HT1080 (cell line): ENCODE measurements at places on chromosomes 16 and 17.

DNA sequence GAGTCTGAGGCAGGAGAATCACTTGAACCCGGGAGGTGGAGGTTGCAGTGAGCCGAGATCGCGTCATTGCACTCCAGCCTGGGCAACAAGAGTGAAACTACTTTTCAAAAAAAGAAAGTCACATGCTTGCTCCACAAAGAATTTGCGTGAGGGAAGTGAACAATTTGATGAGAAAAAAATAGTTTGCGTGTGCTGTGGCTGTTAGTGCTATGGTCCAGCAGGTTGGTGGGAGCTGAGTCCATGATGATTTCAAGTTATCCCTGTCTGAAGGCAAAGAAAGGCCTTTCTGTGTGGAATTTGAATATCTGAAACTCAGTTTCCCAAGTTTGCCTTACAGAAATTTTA lies 21.0 kb downstream of the PRCD start:
- DNase-seq: no peak

DNA sequence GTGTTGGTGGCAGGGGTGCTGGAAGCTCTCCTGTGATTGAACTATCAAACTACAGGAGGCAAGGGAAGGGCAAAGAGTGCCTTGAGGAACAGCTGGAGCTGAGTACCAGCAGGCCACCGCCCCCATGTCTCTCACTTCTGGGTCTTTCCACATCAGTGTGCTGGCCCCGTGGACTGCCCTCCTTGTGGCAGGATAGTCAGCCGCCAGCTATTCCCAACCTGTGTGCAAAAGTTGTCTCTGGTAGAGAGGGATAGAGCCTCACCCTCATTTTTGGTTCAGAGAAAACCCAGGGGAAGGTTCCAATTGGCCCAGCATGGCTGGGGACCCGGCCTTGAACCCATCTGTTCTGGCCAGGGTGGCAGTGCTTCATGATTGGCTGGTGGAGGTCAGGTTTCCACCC lies 211.8 kb downstream of the IRF8 start:
- DNase-seq: no peak

DNA sequence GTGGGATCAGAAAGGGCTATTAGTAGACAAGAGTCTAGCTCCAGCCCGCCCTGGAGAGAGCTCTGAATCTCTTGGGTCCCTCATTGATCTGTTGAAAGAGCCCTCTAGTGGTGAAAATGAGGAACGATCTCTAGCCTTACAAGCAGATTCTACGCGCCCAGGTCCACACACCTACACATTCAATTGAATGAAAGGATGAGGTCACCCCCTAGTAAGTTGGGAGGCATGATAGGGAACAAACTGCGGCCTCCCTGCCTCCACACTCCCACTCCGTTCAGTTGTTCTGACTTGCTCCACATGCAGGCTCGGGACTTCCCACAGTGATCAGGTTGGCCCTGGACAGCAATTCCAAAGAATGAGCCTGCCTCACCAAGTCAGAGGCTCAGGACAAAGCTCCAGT lies 2.9 kb upstream of the CACNG3 start:
- peak; percentile 25 for DNase-seq

DNA sequence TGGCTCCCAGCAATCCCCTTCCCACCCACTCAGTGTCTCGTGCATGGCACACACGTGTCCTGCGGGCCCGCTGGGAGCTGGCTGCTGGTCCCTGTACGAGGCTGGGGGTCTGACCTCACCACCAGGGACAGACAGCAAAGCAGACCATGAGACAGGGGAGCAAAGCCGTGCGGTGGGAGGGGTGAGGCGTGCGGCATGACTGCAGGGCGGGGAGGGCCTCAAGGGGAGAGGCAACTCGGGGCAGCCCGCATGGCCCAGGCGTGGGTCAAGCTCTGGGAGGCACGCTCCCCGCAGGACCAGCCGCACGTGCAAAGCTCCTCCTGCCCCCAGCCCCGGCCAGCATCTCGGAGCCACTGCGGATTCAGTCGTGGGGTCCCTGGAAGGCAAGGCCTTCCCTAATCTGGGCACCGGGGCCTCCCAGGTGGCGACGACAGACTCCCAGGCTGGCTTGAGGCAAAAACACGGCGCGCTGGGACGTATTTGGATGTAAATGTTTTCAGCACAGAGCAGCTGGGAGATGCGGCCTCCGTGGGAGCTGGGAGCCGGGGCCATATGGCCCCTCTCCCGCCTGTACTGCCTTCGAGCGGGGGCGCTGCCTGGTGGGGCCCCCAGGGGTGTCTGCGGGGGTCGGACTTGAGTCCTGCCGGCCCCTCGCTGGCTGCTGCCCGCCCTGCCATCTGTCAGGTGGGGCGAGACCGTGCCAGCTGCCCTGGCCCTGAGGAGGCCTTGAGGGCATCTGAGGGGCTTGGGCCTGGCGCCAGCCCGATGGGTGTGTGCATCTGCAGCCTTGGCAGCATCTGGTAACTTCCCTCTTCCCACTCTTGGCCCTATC lies 12.2 kb upstream of the CBFA2T3 start:
- no peak for DNase-seq

- no peak for DNase-seq
Measured at GRCh38 chr16:81554979-81555378, 110.4 kb downstream of the CMIP start.

GRCh38 chr16:59566446-59566845 lies 832.3 kb upstream of the GOT2 start:
- no peak for DNase-seq

- no peak for DNase-seq
Measured at GRCh38 chr17:60798576-60798975, 120.9 kb downstream of the BCAS3 start.

DNA sequence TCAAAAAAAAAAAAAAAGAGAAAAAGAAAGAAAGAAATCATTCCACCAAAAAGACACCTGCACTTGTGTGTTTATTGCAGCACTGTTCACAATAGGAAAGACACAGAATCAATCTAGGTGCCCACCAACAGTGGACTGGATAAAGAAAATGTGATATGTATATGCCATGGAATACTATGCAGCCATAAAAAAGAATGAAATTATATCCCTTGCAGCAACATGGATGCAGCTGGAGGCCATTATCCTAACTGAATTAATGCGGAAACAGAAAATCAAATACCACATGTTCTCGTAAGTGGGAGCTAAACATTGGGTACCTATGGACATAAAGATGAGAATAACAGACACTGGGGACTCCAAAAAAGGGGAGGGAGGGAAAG lies 5.7 kb upstream of the C16orf92 start:
- DNase-seq: no peak

DNA sequence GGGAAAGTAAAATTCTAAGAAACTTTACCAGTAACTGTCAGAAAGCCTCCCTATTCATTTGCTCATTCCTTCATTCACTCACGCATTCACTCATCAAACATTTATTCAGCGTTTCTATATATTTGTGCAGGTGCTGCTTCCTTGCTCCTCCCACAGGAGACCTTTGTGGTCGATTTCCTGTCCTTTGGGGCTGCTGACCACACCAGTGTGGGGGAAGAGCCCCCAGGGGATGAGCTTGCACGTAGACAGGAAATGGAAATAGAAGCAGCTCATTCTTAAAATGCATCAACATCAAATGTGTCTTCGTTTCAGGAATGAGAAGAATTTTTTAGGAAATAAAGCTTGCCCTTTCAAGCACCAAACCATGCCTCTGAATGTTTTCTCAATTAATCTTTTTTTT lies 9.6 kb downstream of the PIK3R6 start:
- peak; percentile 34 for DNase-seq

- DNase-seq: peak; percentile 55
Measured at GRCh38 chr17:64683796-64684195, 21.7 kb upstream of the SMURF2 start.

GRCh38 chr17:8522577-8522976 lies 86.9 kb downstream of the NDEL1 start:
- DNase-seq: no peak

GRCh38 chr17:70159980-70160379 lies 9.4 kb upstream of the KCNJ2 start:
- DNase-seq: peak; percentile 32

- DNase-seq: no peak
Measured at GRCh38 chr16:56684256-56684925, 2.1 kb downstream of the MT1X start.

GRCh38 chr17:73902416-73903181 lies 258.4 kb upstream of the SDK2 start:
- DNase-seq: no peak

GRCh38 chr17:78368348-78368747 lies 8.5 kb upstream of the SOCS3 start:
- DNase-seq: no peak

DNA sequence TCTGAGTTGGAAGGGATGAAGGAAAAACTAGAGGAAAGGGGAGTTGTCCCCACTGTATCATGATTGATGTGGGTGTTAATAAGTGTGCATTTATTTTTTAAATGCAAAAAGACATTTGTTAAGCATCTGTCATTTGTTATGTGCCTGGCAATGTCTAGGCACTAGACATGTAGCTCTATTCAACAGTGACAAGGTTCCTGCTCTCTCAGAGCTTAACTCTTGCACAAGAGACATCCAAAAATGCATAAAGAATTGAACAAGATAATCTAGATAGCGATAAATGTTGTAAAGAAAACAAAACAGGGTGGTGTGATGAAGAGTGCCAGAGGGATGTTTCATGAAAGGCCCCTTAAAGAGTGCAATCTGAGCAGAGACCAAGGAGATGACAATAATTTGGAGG lies 148.9 kb downstream of the TOX3 start:
- DNase-seq: no peak

GRCh38 chr17:39739885-39740356 lies 2.2 kb downstream of the GRB7 start:
- no peak for DNase-seq

DNA sequence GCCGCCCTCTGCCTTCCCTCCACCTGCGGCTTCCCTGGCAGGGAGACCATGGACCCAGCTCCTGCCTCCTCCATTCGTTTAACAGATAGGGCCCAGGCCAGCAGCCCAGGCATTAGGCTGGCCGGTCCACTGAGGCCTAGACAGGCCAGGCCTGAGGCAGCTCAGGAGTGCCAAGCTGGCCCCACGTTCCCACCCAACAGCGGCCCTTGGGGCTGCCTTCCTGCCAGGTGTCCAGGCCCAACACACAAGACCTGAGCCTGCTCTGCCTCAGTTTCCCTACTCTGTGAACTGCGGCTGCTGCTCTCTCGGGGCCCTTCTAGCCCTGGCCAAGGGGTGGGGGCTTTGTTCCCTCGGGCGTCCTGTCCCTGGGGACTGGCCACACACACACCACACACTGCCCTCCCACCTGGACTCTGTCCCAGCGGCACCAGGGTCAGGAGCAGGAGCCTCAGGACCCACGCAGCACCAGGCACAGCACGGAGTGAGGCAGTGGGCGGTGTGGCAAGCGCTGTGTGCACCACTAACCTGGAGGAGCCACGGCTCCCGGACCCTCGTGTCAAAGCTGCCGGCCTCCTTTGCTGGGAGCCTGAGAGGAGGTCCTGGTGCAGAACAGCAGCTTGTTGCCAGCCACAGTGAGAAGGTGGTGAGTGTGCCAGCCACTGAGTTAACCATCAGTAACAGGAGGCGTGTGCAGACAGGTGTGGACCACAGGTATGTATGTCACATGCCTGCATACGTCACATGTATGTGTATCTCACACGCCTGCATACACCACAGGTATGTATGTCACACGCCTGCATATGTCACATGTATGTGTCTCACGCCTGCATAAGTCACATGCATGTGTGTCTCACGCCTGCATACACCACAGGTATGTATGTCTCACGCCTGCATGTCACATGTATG lies 14.6 kb upstream of the CDH15 start:
- DNase-seq: no peak

DNA sequence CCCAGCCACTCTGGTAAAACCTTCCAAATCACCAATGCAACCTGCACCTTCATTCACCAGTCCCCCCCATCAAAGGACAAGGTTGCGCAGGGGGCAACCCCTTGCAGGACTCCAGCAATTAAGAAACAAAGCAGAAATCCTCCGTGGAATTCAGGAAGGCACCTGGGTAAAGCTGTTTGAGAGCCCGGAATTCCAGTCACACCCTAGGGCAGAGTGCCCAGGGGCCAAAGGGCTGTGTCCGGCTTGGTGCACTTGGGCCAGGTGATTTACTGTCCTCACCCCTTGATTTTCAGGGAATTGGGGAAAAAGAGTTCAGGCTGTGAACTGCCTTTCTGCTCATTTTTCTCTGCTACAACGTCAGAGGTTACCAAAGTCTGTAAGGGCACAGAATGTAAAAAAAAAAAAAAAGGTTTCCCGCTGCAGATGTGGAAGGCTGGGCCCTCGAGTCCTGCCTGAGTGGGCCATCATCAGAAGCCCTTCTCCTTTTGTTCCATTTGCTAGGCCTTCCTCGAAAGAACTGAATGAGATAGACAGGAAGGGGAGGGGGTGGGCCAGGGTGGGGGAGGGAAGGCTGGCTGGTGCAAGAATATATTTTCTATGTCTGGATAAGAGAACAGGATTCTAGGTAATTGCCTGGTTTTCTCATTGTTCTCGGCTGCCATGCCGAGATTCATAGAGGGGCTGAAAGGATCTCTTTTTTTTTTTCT lies 266.5 kb upstream of the PSMD7 start:
- DNase-seq: no peak

- DNase-seq: no peak
Measured at GRCh38 chr17:74449773-74450172, 16.7 kb upstream of the CD300A start.

GRCh38 chr16:78877114-78877655 lies 723.4 kb downstream of the MAF start:
- DNase-seq: no peak

- no peak for DNase-seq
Measured at GRCh38 chr16:67345401-67345800, 18.8 kb downstream of the LRRC36 start.

DNA sequence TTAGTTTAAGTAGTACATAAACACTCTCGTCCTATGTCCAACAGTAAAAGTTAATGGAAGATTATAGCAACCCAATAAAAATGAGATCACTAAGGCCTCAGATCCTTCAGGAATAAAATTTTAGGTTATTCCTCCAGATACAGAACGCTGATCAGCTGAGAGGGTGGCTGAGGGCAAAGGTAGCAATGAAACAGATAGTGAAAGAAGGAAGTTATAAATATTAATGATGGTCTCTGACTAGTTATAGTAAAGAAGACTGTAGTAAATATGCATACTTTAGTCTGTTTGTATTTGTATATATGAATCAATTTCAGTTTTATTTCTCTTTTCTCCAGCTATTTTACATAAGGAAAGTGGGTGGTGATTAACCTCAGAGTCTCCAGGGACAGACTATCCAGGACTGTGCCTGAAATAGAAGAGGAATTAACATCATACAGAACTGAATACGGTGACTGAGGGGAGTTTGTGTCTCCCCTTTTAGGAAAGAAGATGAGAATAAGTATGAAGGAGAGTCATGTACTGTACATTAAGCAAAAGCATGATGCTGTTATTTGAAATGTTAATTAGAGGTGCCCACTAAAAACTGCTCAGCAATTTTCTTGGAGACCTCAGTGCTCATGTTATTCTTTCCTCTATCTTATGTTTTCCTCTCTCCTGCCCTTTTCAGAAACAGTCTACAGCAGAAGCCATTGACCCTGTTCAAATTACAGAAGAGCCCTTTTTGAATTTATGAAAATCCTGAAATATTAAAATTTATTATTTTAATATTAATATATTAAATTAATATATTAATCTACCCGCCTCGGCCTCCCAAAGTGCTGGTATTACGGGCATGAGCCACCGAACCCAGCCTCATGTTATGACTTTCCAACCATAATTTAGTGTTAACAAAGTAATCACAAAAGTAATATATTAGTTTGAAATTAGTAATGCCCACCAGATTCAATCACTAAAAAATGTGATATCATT lies 36.5 kb upstream of the DHRS7B start:
- DNase-seq: no peak

GRCh38 chr17:65287040-65287439 lies 149.9 kb downstream of the RGS9 start:
- peak; percentile 15 for DNase-seq

- no peak for DNase-seq
Measured at GRCh38 chr16:49521734-49522325, 148.2 kb downstream of the C16orf78 start.

- DNase-seq: no peak
Measured at GRCh38 chr17:7108560-7108925, 6.1 kb downstream of the ASGR2 start.
